Hippocampal formation (tissue), 2 donors: ENCODE measurements at places on chromosomes 11 and 22.
A peak's percentile ranks its signal among the peaks of the same experiment; 100 is the strongest.

- no peak for DNase-seq
Observed at GRCh38 chr22:39012533-39013511, 1.2 kb upstream of the APOBEC3C start.

DNA sequence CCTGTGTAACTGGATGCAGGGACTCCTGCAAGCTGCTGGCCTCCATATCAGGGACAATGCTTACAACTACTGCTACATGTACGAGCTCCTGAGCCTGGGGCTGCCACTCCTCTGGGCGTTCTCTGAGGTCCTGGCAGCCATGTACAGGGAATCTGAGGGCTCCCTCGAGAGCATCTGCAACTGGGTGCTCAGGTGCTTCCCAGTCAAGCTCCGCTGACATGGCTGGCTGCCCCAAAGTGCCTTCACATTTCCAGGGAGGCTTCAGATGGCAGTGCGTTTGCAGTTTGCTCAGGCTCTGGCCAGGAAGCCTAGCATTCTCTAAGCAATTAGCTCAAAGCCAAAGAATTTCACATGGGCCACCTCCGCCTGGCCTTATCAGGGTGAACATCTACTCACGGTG is 117.4 kb upstream of the PARVA start:
- no peak for DNase-seq

GRCh38 chr11:74142624-74143023 is 28.2 kb downstream of the C2CD3 start:
- no peak for DNase-seq

GRCh38 chr22:43088627-43088983 is 586 bp downstream of the TTLL1 start:
- DNase-seq: no peak

- no peak for DNase-seq
Observed at GRCh38 chr11:95692526-95693260, 96.9 kb downstream of the FAM76B start.

DNA sequence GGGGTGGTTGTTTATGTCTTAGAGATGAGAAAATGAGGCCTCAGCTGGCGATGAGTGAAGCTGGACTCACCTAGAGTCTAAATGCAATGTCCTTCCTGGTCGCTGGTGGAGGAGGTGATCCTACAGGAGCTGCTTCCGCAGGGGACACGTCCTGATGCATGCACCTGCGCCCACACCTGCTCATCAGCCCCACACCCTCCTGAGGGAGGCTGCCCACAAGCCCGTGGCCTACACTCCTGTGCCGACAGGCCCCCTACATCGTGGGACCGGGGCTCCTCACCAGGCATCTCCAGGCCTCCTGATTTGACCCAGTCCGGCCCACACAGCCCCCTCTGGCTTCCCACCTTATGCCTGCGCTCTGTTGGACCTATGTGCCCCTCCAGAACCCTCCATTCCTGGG is 857.2 kb downstream of the TBC1D22A start:
- no peak for DNase-seq

DNA sequence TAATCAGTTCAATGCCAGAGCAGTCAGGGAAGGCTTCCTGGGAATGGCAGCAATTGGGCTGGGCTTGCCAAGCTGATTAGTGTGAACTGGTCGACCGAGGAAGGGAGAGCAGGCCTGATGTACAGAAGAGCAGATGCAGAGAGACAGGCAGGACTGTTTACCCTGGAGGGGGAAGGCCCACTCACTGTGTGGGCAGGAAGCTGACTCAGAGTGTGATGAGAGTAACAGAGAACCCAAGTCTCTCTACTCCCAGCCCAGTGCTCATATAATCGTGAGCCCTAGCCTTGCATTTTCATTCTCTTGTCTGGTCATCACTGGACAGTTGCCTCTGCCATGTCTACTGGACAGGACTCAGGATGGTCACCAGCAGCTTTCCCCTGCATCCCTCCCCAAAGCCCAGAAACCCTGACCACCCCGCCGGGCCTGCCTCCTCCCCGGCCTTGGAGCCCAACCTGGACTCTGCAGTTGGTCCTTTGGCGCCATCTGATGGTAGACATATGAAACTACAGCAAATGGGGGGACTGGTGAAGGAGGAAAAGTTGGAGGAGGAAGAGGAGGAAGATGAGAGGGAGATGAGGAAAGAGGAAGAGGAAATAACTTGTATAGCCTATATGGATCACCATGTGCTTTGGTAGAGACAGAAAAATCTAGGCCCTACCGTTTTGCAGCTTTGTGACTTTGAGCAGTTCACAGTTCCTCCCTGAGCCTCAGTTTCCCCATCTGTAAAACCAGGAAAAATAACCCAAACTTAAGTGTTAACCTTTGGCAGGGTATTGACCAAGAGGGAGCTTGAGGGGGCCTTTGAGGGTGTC is 43.4 kb upstream of the PRDM11 start:
- peak; percentile 40 for DNase-seq

DNA sequence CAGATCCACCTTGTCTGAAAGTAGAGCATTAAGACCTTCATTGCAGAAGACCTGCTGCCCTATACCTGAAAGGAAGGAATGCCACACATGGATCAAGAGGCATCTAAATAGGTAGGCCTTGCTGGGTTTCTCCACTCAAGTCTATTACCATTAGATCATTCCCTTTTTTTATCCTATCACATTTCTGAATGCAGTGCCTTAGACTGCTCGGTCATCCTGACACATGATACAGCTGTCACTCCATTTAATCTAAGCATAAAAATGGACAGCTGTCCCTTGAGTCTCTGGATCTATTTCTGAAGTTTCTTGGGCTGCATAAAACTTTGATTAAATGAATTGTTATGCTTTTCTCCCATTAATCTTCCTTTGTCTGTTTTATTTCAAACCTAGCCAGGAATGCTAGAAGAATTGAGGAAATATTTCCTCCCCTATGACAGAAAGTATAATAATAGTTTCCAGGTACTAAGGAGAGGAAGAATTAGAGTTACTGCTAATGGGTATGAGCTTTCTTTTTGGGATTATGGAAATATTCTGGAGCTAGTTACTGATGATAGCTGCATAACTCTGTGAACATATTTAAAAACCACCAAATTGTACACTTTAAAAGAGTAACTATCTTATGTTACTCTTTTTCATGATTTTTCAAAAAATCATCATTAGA is 88.0 kb downstream of the DLG2 start:
- DNase-seq: no peak

DNA sequence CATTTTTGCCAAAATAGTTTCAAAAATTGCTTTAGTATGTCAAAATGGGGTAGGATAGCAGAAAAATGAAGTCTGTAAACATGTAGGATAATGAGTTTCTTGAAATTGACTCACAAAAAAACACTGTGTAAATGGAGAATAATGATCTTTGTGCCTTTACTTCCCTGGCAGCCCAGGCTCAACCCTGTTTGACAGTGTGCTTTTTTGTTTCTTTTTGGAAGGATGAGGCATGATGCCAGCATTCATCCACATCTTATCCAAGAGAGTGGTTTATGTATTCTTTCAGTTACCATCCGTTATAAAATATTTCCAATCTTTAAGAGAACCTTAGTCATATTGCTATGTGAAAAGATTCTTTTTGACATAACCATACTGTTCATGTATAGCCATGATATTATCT is 70.6 kb downstream of the ARHGAP42 start:
- DNase-seq: no peak

GRCh38 chr11:73760135-73760678 is 667 bp downstream of the RAB6A start:
- no peak for DNase-seq

DNA sequence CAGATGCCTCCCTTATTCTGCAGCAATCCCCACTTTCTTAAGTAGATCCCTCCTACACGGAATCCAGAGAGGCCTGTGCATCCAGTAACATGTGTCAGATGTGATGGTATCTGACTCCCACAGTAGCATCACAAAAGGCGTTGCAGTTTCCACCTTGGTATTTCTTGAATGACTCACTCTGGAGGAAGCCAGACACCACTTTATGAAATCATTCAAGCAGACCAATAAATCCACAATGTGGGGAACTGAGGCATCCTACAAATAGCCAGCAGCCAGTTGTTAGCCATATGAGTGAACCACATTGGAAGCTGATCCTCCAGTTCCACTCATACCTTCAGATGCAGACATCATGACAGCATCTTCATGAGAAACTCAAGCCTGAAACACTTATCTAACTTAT is 798.1 kb downstream of the OPCML start:
- no peak for DNase-seq

GRCh38 chr11:118214210-118214914 is 10.4 kb downstream of the JAML start:
- DNase-seq: peak; percentile 31

DNA sequence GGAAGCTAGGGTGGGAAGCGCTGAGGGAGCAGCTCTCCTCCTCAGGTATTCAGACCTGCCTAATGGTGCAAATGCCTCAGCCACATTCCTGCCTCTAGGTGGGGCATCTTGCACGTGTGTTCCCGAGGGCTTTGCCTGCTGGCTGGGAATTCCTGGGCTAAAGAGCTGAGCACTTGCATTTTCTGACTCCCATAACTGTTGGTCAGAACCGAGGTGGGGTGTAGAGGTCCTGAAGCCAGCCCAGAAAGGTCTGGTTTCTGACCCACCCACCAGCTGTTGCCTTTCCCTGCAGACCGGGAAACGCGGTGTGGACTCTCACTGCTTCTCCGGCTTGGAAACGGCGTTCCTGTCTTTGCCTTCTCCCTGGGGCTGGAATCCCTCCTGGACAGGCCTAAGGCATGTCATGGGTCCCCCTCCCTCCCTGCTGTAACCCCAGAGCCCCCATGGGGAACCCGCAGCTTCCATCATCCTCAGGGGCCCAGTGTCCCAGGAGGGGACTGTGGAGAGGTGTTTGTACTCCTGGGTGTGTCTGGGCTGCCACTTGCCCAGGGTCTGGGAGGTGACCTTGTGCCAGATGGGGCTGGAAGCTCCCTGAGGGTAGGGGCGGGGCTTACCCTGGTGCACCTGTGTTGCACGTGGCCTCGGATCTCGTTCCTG is 24.0 kb upstream of the SMIM38 start:
- peak; percentile 33 for DNase-seq

DNA sequence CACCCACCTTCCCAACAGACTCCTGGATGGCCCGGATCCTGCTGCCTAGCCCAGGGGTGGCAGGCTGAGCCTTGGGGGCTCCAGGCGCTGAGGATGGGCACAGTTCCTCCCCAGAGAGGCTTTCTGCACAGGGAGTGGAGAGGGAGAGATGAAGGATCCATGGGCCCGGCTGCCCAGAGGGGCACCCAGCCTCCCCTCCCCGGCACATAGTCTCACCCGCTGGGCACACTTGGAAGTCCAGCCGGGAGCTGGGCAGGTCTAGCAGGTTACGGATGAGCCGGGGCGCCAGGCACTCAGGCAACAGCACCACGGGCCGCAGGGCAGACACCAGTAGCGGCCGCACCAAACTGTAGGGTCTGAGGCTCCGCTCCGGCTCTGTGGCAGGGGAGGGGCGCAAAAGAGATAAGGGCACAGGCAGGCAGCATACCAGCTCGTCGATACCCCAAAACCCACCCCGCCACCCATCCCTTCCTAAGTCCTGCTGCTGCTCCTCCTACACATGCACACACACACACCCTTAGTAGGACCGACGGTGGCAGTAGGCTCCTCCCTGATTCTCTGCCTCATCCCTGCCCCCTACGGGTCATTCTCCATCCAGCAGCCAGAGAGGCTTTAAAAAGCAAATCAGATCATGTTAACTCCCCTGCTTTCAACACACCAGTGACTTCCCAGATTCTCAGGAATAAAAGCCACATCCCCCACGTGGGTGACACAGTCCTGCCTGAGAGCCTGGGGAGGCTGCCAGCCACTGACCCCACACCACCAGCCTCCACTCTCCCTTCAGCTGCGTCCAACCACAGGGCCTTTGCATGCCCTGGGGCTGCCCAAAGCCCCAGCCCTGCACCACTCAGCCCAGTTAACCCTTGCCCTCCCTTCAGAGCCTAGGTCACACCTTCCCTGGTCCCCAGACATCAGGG is 6.5 kb upstream of the MFNG start:
- no peak for DNase-seq

DNA sequence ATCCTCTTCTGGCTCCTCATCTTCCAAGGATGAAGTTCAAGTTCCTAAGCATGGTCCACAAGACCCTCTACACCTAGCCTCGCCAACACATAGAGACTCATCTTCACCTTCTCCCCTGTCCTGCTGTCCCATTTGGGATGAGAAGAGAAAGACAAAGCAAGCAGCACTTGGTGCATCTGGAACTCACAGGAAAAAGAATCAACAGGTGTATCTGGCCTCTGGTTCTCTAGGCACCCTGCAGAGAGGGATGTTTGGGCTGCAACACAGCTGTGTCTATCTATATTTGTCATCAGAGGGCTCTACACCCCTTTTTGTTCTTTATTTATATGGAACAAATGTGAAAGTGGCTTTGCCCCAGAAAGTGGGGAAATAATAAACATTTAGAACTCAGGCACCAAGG is 82.1 kb upstream of the GALNT18 start:
- no peak for DNase-seq

DNA sequence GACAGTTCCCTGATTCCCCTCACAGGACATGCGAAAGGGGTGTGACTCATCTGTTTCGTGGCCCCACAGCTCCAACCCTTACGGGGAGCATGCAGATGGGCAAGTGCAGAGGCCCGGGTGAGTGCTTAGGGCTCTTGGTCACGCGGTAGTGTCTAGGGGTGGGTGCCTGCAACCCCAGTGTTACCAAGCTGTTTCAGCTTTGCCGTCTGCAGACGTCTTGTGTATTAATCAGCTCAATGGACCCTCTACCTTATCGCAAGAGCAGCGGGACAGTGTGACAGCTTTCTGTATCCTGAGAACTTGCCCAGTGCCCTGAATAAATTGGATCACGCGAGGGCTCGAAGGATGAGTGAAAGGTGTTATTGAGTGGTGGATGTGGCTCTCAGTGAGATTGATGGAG is 816.4 kb upstream of the ANO3 start:
- no peak for DNase-seq

GRCh38 chr11:88631497-88631896 is 294.0 kb upstream of the CTSC start:
- no peak for DNase-seq

DNA sequence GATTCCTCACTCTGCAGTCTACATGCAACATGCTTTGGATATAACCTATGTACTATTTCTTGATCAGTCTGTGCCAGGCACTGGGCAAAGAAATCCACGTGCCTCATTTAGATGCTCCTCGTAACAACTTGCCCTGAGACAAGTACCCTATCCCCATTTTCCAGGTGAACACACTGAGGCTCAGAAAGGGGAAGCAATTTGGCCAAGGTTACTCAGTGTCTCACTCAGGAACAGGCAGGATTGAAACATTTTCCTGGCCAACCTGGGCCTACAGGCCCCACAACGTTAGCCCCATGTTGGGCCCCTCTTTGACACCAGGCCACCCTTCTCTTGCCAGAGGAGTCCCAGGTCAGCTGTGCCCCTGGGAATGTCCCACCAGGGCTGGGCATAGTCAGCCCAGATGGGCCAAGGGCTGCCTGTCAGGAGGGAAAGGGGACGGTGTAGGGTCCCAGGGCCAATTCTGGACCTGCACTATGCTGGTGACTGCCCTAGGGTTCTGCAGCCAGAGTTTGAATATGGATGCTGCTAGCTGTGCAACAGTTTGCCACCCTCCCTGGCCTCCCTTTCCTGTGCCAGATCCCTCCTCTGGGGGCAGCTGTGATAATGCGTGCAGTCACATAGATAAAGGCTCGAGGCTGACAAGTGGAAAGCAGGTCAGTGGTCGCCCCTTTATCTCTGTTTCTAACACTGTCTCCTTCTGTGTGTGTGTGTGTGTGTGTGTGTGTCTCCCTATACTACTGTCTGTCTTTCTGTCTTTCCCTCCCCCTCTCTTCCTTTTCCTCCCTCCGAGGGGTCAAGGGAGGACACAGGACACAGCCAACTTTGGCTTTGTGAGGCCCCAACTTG is 10.4 kb upstream of the EMID1 start:
- DNase-seq: no peak

- no peak for DNase-seq
Observed at GRCh38 chr22:30790366-30790765, 95.7 kb downstream of the OSBP2 start.

- no peak for DNase-seq
Observed at GRCh38 chr11:101912823-101913284, 2.0 kb upstream of the CEP126 start.
